ENCODE measurements at places on chromosomes 7 and 10.

- DNase-seq: no peak
These were observed 59.0 kb downstream of the SYPL1 start for GRCh38 chr7:106053109-106053508.

- no peak for DNase-seq
These were observed 42.8 kb upstream of the RABGEF1 start for GRCh38 chr7:66697449-66698438.

DNA sequence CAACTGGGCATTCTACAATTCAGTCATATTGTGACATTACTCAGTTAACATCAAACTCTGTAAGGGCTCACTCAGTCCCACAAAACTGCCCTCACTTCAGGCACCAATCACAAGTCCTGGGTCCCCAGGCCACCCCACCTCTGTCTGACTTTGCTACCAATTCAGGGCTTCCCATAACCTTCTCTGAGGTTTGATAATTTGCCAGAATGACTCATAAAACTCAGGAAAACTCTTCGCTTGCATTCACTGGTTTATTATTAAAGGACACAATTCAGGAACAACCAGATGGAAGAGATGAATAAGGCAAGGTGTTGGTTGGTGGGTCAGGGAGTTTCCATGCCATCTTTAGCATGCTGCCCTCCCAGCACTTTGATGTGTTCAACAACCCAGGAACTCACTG is 41.3 kb downstream of the AVL9 start:
- DNase-seq: no peak

GRCh38 chr10:117965984-117966383 is 80.8 kb downstream of the RAB11FIP2 start:
- DNase-seq: no peak

- no peak for DNase-seq
These were observed 54.0 kb downstream of the DOCK4 start for GRCh38 chr7:112152186-112152585.

DNA sequence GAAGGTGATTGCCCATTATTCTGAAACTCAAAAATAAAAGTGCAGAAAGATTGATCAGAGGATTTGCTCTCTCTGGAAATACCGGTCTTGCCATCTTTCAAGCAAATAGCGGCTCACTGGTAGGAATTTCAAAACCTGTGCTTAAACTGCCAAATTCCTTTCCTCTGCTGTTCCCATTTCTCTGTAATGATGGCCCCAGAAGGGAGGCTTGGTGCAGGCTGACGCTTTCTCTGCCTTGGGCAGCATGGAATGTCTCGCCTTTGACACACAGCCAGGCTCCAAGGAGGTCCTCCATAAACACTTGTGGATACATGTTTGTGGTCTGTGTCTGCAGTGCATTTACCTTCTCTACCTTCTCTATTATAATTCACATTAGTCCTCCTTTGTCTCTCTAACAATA is 146.8 kb downstream of the HIBADH start:
- DNase-seq: no peak

DNA sequence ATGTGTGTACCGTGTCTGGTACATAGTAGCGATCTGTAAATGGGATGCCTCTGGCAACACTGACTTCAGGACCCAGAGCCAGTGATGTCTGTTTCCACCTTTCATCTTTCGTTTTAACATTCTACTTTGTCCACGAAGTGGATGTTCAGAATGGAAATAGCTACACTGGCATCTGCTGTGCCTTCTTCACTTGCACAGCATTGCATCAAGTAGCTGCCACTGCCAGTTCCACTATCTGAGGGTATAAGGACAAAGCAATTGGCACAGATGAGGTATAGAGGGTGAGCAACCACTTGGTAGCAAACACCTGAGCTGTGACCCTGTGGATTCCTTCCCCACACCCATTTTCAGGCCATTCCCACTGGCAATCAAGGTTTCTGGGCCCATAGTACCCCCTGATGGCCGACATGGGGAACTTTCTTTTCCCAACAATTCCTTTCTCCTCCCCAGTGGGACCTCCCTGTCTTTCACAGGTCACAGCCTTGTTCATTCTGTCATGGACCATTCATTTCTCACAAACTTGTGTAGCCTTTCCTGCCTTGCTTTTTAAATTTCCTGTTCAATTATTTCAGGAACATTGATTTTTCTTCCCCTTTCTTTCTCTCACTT is 4.0 kb downstream of the ITGA8 start:
- DNase-seq: no peak

- no peak for DNase-seq
These were observed 120.3 kb downstream of the ZNF438 start for GRCh38 chr10:30911303-30911863.

- DNase-seq: no peak
These were observed 53.3 kb downstream of the FIGNL1 start for GRCh38 chr7:50396856-50397255.

DNA sequence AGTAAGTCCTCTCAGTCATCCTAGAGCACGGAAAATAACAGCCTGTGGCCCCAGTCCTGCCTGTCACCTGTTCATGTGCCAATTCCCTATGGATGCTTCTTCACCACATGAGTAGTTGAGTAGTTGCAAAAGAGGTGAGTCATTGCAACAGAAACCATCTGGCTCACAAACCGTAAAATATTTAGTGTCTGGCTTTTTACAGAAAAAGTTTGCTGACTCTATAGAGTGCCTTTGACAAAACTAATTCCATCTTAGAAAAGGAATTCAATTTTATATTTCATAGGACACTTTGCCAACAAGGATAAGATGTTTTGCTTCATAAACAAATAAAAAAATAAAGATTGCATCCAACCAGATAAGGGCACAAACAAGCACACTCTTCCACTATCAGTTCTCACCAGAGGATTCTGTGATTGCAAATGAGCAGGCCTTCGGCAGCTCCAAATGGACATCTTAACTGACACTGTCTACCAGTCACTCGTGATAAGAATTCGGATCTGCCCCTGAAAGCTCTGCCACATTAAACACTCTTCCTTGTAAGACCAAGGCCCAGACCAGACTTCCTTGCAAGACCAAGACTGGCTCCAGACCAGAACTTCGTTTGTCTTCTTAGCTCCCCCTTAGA is 242.7 kb upstream of the SEMA3C start:
- no peak for DNase-seq

DNA sequence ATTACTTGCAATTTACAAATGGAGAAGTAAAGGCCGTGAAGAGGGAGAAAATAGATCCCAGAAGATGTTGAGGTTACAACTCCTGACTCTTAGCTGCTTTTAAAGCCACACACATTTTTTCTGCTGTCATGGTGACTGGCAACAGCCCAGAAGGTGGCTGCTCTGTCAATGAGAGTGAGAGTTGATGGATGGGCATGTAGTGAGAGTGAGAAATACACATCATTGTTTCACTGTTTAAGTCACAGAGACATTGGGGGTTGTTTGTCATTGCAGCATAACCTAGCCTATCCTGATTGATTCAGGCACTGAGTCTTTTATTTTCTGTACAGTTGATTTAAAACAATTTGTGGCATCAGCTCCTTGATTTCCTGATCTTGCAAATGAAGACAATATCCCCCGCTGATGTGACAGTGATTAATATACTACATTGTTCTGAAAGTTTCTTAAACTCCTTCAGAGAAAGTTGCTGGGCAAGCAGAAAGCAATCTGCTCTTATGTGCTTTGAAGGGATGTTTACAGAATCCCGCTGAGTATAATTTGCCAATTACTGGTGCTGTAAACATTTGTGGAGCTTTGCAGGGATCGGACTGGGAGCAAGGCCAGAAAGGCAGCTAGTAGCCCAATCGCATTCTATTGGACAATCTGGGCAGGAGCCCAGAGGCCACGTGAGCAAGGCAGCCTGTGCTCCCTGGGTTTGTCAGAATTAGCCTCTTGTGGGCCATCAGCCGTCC is 229.6 kb downstream of the PRPF18 start:
- no peak for DNase-seq

- DNase-seq: no peak
These were observed 352.0 kb downstream of the PCLO start for GRCh38 chr7:82810558-82811259.

DNA sequence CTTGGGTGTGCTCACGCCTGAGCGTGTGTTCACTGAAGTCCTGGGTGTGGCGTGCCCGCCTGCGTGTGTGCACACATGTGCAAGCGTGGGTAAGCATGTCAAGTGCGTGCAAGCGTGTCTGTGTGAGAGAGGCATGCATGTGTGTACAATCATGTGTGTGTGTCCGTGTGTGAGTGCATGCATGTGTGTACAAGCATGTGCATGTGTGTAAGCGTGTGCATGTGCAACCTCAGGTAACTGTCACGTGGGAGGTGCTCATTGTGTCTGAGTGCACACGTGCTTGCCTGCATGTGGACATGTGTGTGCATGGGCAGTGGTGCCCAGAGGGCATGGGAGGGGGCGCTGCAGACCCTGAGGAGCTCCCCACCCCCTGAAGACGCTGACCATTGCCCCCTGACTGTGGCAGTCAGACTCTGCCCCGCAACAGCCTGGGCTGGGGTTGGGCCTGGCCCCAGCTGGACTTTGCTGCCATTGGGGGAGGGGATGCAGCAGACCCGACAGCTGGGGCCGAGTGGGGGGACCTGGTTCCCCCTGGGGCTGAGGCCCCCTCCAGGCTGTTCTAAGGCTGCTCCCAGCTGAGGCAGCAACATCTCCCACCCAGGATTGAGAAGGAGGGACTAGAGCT is 88.1 kb downstream of the UNCX start:
- no peak for DNase-seq

- DNase-seq: no peak
These were observed 116.7 kb downstream of the FOXP2 start for GRCh38 chr7:114531326-114531725.

DNA sequence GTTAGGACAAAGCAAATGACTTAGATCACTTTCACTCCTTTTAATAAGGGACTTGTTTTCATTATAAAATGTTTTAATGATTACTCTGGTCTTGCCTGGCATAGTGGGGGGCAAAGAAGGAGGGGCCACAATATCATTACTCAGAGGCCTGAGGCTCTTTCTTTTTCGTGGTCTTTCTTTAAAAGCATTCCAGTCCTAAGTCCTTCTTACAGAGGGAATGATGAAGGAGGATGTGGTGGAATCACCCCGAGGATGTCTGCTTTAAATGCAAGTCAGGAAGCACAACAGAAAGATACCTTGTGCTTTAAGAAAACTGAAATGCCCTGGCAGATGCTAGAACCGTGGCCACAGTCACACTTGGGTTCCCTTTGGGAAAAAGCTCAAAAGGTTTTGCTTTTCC is 379.1 kb downstream of the INHBA start:
- DNase-seq: no peak

GRCh38 chr7:124799448-124799847 is 33.9 kb upstream of the GPR37 start:
- DNase-seq: no peak

- no peak for DNase-seq
These were observed 47.7 kb upstream of the MGAM2 start for GRCh38 chr7:142063551-142064442.

- no peak for DNase-seq
These were observed 15.2 kb upstream of the FBXW4 start for GRCh38 chr10:101710059-101710695.

DNA sequence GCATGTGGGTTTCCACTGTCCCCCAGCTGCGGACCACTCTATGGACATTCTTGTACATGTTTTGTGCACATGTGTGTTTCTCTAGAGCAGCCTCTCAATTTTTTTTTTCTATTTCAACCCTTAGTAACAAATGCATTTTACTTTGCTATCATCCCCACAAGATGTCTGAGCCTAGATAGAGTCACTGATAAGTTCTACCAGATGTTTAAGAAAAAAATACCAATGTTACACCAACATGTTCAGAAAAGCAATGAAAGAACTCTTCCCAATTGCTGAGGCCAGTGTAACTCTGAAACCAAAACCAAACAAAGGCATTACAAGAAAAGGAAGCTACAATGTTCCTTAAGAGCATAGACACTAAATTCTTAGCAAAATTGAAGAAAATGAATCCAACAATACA is 218.5 kb downstream of the CXCL12 start:
- DNase-seq: no peak

GRCh38 chr10:19628767-19629560 is 187.3 kb upstream of the PLXDC2 start:
- no peak for DNase-seq

- no peak for DNase-seq
These were observed 292.0 kb downstream of the CCDC3 start for GRCh38 chr10:12709521-12709963.

DNA sequence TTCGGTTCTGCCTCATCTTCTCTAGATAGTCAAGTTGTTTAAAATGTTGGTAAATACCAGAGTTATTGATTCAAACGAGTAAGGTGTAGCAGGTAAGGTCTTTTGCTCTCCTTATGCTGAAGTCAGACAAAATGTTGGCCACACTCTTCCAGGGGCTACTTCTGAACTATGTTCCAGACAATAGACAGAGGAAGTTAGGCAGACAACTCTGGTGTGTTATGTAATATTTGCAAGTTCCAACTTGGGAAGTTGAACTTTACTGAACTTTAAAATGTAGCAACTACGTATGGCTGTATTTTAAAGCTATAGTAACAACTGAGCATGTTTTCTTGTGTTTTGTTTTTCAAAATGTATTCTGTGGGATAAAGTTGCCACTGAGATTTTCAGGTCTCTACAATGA is 125.7 kb upstream of the NEBL start:
- no peak for DNase-seq

- DNase-seq: no peak
These were observed 66.9 kb downstream of the GALNT17 start for GRCh38 chr7:71198887-71199286.

GRCh38 chr7:68321776-68322496 is 1276.3 kb upstream of the AUTS2 start:
- no peak for DNase-seq

DNA sequence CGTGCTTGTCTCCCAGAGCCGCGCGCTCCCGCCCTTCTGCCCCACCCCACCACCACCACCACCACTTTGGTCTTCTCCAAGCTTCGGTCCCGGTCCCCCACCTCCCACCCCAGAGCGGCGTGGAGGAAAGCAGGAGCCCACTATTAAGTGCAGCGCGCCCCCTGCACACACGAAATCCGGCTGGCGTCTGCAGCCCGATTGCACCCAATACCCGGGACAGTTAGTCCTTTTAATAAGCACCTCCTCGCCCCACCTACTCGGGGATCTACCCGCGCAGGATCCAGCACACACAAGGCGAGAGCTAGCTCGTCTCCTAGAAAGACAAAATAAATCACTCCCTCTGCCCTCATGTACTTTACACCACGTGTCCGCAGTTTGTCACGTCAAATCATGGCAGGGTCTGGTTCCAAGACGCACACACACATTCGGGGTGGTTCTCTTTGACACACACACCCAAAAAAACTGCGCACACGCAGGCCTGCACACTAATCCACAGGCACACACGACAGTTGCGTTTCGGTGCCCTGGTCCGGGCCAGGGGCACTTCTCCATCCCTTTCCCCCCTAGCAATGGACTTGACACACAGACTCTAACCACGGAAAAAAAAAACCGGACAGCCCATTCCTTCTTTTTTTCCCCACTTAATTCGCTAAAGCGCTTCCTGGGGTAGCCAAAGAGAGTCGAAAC is 1.6 kb downstream of the SFMBT2 start:
- peak; percentile 45 for DNase-seq

DNA sequence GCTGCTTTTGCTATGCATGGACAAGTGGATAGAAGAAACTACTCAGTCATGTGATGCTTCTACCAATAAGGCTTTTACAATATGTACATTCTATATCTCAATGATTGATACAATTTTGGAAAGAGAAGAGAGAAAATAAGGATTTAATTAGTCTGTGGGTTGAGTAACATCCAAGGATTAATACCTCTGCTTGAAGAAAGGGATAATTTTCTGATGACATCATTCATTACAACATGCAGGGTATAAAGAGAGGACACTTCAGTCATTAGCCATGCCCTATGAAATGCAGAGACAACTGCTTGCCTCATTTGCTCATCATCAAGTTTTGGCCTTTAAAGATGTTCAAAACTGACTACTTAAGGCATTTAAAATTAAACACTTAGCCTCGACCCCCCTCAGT is 237.3 kb downstream of the AHR start:
- DNase-seq: no peak

All from activated naive CD4-positive, alpha-beta T cell (primary cell).